Spleen (tissue), 13 donors: ENCODE measurements at places on chromosomes 12 and 14. TPM values are rescaled to one million over a fixed set of nuclear protein-coding genes. Genes with fewer than 3 reads are reported as not detected.

The CRIP1 gene
- total RNA-seq = 66.3 TPM

The BHLHE41 gene
- 46.9 TPM for total RNA-seq

The OR6C74 gene
- total RNA-seq = not detected

The ACSS3 gene
- total RNA-seq = 12.3 TPM

The GPATCH2L gene
- 84.8 TPM for total RNA-seq

The C12orf54 gene
- not detected for total RNA-seq

The MRPL42 gene
- 44.5 TPM for total RNA-seq

The DNAH10 gene
- total RNA-seq = 2.2 TPM

- no peaks in the 10 kb centered on the region for H3K36me3 ChIP-seq
- no peak overlapping the region for H3K4me3 ChIP-seq
- no peaks in the 10 kb centered on the region for H3K27me3 ChIP-seq
- H3K4me1 ChIP-seq = no peaks in the 10 kb centered on the region
- H3K27ac ChIP-seq = no peak overlapping the region
Measured at GRCh38 chr14:24806061-24806678, 172.2 kb upstream of the GZMB start.

DNA sequence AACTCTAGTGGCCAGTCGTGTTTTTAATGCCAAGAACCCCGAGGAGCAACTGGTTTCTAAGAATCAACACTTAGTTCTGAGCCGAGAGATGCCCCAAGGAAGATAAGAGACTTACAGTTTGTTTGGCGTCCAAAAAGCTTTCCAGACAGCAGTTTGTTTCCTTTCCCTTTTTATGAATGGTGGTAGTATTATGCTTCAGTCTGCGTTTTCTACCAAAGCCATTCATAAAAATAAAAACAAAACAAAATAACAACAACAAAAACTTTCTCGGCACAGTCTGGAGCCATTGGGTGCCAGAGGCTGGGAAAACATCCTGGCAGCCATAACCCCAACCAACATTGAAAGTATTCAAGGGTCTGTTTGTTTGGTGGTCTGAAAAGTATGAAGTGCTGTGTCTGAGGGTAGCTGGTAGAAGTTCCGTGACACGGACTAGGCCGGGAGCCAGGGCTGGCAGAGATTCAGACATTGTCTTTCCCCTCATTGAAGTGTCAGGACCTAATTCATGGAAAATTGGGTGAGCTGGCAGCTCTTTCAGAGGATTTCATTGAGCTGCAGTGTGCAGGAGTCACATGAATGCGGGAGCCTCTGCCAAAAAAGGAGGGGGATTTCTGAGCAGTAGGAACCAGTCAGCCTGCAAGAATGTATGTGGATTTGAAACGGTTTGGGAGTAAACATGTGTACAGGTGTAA, 124.2 kb downstream of the HMGA2 start:
- no peaks in the 10 kb centered on the region for H3K36me3 ChIP-seq
- H3K27ac ChIP-seq = no peak overlapping the region
- DNase-seq = no peak
- no peak overlapping the region for H3K4me3 ChIP-seq
- no peaks in the 10 kb centered on the region for H3K27me3 ChIP-seq

GRCh38 chr12:89210277-89210676, 142.0 kb downstream of the DUSP6 start:
- peaks cover 36% of the 10 kb centered on the region for H3K4me1 ChIP-seq
- no peak overlapping the region for H3K4me3 ChIP-seq
- H3K27ac ChIP-seq = no peak overlapping the region
- DNase-seq = no peak
- no peaks in the 10 kb centered on the region for H3K27me3 ChIP-seq
- H3K36me3 ChIP-seq = no peaks in the 10 kb centered on the region

GRCh38 chr12:111462210-111462769, 56.6 kb downstream of the SH2B3 start:
- no peak for DNase-seq
- no peaks in the 10 kb centered on the region for H3K27me3 ChIP-seq
- peaks cover 20% of the 10 kb centered on the region for H3K36me3 ChIP-seq

DNA sequence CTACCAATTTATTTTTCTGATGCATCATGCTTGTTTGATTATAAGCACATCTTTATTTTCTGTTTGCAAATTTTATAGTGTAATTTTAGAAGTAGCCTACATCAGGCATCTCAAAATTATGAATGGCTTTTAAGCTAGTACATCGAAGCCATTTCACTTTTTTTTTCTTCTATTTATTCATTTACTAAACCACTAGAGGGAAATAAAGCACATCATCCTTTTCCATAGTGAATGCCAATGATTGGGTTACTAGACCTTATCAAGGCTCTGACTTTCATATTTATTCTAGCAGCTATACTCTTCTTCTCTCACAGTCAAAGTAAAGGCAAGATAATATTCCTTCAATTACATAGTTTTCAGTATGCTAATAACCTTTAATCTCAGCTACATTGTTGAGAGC, 736.4 kb upstream of the LRFN5 start:
- H3K27me3 ChIP-seq = no peaks in the 10 kb centered on the region
- no peaks in the 10 kb centered on the region for H3K36me3 ChIP-seq
- no peaks in the 10 kb centered on the region for H3K4me1 ChIP-seq
- H3K27ac ChIP-seq = no peak overlapping the region
- no peak overlapping the region for H3K4me3 ChIP-seq

DNA sequence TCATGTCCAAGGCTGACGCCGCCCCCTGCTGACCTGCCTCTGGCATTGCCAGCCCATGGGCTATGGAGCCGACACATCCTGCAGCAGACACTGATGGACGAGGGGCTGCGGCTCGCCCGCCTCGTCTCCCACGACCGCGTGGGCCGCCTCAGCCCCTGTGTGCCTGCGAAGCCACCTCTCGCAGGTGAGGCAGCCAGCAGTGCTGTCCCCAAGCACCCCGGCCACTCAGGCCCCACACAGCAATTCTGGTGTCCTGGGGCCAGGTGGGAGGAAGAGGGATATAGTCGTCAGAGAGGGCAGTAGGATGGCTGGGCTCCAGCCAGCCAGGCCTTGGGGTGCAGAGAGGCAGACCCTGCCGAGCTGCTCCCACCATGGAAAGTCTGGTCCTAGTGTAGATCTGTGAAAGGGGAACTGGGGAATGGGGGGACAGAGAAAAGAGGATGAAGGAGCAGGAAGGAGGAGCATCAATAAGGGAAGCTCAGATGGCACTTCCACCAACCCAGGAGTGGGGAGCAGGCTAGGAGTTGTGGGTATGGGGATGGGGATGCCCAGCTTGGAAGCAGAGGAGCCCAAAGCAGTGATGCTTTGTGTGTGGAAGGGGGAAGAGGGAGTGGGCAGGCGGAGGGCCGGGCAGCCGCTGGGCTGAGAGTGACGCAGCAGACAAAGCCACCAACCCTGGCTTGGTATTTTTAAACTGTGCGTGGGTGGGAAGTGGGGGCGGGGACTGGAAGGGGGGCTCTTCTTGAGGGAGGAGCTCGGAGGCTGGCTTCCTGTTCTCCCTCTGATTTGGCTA, 4.7 kb downstream of the NAB2 start:
- H3K36me3 ChIP-seq = peaks cover 35% of the 10 kb centered on the region
- peaks cover 16% of the 10 kb centered on the region for H3K4me1 ChIP-seq
- peak overlapping the region; percentile 18 for H3K4me3 ChIP-seq

DNA sequence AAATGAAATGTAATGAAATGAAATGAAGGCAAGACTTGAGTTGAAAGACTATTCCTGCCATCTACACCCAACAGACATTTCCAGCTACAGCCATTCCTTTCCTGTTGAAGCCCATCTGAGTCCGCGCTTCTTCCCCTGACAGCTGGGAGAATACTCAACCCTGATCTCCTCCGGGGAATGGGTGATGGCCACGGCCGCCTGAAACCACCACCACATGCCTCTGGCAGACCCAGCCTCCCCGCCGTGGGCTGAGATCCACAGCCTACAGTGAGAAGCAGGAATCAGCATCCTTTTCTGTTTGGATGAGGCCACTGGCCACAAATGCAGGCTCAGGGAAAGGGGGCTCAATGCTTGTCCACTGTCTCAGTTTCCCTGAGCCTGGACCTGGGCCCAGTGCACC, 130.3 kb downstream of the NCOR2 start:
- H3K4me3 ChIP-seq = no peak overlapping the region
- no peak for DNase-seq
- H3K4me1 ChIP-seq = peaks cover 15% of the 10 kb centered on the region

DNA sequence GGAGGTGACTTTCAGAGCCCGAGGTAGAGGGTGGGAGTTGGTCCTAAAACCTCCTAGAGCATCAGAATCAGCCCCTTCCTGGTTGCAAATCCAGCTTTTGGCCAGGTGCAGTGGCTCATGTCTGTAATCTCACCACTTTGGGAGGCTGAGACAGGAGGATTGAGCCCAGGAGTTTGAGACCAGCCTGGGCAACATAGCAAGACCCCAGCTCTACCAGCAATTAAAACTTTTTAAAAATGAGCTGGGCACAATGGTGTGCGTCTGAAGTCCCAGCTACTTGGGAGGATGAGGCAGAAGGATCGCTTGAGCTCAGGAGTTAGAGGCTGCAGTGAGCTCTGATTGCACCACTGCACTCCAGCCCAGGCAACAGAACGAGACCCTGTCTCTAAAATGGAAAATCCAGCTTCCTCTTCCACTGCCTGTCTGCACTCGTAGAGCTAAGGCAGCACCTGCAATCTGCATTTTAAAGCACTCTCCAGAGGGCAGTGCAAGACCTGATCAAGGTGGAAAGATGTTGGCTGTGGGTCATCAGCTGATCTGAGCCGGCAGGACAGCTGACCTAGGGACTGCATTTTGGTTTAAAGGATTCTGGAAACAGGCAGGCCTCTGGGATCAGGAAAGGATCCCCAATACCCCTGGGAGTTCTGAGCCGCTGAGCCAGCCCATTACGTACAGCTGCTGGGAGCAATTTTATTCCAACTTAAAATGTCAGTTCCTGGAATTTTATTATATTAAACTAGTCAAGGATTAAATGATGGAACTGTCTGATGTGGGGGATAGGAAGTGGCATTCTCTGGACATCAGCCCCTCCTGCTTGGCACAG, 1.8 kb upstream of the TESC start:
- H3K4me1 ChIP-seq = peaks cover 50% of the 10 kb centered on the region
- peaks cover 26% of the 10 kb centered on the region for H3K27me3 ChIP-seq
- H3K4me3 ChIP-seq = no peak overlapping the region
- no peaks in the 10 kb centered on the region for H3K36me3 ChIP-seq
- H3K27ac ChIP-seq = no peak overlapping the region
- no peak for DNase-seq

DNA sequence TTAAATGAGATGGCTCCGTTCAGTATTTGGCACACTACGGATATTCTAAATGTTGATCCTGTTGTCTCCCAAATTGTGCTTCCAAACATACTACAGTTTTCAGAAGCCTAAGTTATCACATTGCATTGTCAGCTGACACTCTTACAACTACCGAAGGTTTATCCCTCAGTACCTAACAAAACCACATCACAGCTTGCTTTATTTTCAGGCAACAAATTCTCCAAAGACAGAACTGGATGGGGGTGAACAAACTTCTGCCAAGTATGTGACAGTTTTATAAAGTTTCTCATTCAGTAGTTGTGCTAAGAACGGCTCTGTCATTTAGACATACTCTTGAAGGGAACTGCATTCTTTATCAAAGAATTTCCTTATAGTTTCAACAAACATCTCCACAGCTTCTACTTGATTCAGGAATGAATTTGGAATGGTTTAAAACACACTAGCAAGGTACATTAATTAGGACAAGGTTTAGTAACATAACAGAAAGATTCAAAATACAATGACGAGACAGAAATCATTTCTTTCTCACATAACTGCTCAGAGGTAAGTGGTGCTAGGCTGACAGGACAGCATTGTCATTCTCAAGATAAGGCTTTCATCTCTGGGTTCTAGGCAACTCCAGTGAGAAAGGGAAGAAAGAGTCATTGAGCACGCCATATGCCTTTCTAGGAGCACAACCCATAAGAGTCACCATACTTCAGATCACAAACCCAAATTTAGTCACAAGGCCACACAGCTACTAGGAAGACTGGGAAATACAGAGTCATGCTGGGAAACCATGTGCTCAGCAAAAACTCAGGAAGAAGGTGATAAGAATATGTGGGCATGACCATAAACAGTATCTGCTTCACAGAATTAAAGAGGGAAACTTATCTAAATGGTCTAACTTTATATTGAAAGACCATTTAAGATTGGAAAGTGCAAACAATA, 100.7 kb downstream of the DUSP6 start:
- no peaks in the 10 kb centered on the region for H3K36me3 ChIP-seq
- no peaks in the 10 kb centered on the region for H3K27me3 ChIP-seq
- no peak overlapping the region for H3K4me3 ChIP-seq
- DNase-seq = no peak

DNA sequence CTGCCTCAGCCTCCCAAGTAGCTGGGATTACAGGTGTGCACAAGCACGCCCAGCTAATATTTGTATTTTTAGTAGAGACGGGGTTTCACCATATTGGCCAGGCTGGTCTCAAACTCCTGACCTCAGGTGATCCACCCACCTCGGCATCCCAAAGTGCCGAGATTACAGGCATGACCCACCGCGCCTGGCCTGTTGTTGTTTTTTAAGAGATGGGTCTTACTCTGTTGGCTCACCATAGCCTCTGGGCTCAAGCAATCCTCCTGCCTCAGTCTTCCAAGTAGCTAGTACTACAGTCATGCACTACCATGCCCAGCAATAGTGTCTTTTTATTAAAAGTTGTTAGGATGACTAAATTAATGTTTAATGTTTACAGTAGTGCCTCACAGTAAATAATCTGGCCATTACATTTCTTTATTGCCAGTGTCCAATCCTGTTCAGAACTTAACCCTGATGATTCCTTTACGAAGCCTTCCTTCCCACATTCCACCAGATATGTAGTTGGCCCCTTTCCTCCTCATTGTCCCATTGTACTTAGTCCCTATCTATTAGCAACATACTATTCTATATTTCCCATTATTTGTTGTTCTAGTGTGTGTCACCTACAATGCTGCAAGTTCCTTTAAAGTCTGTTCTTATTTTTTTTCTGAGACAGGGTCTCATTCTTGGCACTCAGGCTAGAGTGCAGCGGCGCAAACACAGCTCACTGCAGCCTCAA, 8.8 kb upstream of the SMARCC2 start:
- peaks cover 10% of the 10 kb centered on the region for H3K4me1 ChIP-seq
- no peaks in the 10 kb centered on the region for H3K36me3 ChIP-seq
- H3K27ac ChIP-seq = no peak overlapping the region

GRCh38 chr14:56057767-56058166, 60.4 kb upstream of the PELI2 start:
- no peak overlapping the region for H3K27ac ChIP-seq
- H3K27me3 ChIP-seq = no peaks in the 10 kb centered on the region
- no peaks in the 10 kb centered on the region for H3K4me1 ChIP-seq
- DNase-seq = no peak
- H3K36me3 ChIP-seq = no peaks in the 10 kb centered on the region

GRCh38 chr12:21451529-21451928, 14.1 kb downstream of the PYROXD1 start:
- no peak overlapping the region for H3K27ac ChIP-seq
- H3K36me3 ChIP-seq = peaks cover 3% of the 10 kb centered on the region
- H3K27me3 ChIP-seq = no peaks in the 10 kb centered on the region
- no peak overlapping the region for H3K4me3 ChIP-seq

DNA sequence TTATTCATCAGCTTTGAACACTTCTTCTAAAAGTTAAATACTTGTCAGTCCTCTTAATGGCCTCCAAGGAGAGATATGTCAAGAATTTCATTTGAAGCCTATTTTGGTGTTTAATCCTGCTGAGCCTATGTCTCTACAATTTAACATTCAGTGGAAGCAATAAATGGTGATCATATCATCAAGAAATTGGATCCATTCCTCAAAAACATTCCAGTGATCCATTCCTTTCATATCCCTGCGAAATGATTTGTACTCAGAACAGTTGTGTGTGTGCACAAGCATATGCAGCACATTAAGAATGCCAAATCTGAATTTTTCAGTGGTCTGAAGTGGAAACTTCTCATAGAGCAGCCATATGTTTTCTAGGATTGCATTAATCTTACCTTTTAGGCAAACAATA, 373.7 kb upstream of the SYT1 start:
- no peaks in the 10 kb centered on the region for H3K4me1 ChIP-seq
- no peak overlapping the region for H3K4me3 ChIP-seq
- no peaks in the 10 kb centered on the region for H3K27me3 ChIP-seq
- no peak for DNase-seq
- no peaks in the 10 kb centered on the region for H3K36me3 ChIP-seq
- H3K27ac ChIP-seq = no peak overlapping the region
